ENCODE measurements at places on chromosomes 16 and 17.

GRCh38 chr17:73157521-73157890 is 7.3 kb upstream of the SSTR2 start:
- no peak for DNase-seq

- no peak for DNase-seq
These were observed 49.7 kb downstream of the MYO1D start for GRCh38 chr17:32827227-32827626.

DNA sequence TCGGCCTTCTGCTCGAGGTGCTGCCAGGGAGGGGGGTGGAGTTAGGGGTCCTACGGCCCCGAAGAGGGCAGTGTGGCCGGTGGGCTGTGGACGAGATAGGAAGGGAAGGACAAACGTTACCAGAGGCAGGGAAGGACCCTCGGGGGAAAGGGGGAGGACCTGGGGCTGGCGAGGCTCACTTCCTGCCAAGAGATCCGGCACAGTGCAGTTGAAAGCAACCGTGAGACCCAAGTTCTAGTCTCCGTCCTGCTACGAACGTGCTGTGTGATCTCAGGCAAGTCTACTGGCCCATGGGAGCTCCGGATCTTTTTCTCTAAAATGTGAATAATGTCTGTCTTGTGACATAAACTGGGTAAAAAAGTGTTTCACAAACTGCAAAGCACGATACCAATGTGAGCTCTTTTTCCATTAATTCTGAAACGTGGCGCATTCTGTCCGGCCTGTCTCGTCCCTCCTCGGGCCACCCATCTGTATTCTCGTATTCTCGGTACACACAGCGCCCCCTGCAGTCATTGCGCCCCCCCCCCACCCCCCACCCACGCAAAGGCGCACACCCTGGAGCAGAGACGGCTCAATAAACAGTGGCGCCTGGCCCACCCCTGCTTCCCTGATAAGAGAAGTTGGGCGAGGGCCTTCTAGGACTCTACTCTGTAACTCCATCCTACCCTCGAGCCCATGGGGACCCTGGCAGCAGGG is 8.8 kb downstream of the CYGB start:
- no peak for DNase-seq

- DNase-seq, result no peak
These were observed 79.4 kb downstream of the GSG1L start for GRCh38 chr16:27984121-27984520.

- DNase-seq, result no peak
These were observed 517.2 kb downstream of the RBFOX1 start for GRCh38 chr16:7849841-7850240.

DNA sequence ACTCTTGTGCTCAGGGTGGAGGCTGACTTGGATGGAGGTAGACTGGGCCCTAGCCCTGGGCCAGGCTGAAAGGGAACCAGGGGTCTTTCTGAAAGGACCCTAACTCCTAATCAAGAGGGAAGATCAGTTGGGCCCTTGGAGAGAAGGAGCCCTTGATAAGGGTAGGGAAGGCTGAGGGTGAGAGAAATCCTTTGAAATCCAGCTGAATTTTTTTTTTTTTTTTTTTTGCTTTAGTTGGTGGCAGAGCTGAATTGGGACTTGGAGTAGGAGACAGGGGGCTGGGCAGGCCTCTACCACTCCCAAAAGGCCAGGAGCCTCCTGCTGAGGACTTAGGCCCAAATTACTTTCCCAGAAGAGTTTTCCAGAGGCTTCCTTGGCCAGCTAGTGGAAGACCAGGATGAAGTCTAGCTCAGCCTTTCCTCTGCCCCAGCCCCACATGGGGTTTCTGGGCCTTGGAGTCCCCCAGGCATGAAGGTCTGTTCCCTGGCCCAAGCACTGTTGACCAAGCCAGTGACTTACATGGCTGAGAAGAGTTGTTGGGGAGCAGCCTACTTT is 643 bp upstream of the HOXB3 start:
- no peak for DNase-seq

- DNase-seq, result no peak
These were observed 13.5 kb downstream of the CDIP1 start for GRCh38 chr16:4525069-4525468.

GRCh38 chr17:33933576-33933975 is 321.5 kb upstream of the CCL2 start:
- no peak for DNase-seq

DNA sequence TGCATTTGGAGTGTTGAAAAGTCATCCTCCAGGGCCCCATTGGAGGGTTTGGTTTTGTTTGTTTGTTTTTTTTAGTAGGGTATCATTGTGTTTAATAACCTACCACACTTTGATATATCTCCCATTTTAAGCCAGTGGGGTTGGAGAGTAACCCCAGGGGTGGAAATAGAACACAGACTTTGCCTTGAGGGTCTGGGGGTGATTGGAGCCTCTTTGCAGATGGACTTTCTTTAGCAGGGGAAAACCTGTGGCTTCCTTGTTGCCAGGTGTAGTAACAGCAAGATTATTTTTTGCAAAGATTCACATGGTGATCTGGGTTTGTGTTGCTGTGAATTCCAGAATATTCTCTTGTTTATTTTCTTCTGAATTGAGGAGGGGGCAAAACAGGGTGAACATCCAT is 1.5 kb downstream of the ABCC1 start:
- no peak for DNase-seq

GRCh38 chr17:1796800-1797199 is 32.9 kb downstream of the SMYD4 start:
- DNase-seq, result no peak

DNA sequence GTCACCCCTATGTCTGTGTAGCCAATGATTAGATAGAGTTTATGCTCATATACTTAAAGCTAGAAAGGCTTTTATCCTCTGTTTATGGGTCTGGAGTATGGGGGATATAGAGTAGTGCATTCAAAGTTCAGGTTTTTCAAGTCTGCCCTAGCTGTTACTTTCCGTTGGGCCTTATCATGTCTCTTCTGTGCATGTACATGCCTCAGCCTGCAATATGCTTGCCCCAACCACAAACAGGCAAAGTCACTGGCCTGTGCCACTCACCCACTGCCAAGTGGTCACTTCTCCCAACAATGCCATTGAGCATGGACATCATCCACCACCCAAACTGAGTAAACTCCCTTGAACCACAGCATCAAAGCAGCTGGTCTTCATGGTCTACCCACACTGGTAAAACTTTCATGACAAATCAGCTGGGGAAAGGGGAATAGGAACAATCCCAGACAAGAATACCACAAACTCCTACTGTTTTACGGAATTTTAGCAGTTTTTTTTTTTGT is 70.3 kb upstream of the C17orf78 start:
- DNase-seq, result no peak

GRCh38 chr16:88686062-88686438 is 257 bp downstream of the SNAI3 start:
- DNase-seq, result no peak

DNA sequence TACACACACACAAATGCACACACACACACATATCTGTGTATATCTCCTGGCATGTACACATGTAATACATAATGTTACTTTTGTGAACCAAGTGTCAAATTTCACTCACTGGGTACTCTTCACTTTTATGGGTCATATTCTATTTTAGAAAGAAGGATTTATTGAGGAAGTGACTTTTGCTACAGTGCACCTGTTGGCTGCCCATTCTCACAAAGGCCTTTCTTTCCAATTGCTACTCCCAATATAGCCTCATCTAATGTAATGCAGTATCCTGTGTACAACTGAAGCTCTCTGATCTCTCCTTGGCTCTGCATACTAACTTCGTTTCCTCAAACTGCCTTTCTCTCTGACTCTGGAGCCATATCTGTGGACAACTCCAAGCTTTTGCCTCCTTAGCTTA is 107.5 kb downstream of the ABCA8 start:
- no peak for DNase-seq

DNA sequence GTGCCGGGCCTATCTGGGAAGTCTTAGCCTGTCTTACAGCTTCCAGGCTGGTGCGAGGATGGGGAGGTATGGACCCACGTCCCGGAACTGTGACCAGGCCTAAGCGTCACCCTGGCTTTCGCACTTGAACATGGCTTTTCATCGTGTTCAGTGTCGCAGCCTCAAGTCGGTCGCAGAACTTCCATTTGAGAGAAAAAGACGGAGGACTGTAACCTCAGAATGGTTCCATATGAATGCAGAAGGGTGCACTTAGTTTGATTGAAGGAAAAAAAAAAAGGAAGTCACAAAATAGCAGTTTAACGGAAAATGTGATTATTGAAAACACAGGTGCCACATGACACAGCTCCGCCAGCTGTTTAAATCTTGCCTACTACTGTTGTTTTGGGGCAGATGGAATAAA is 30.2 kb upstream of the JPT2 start:
- DNase-seq, result no peak

- no peak for DNase-seq
These were observed 2.2 kb downstream of the GRB7 start for GRCh38 chr17:39739885-39740356.

DNA sequence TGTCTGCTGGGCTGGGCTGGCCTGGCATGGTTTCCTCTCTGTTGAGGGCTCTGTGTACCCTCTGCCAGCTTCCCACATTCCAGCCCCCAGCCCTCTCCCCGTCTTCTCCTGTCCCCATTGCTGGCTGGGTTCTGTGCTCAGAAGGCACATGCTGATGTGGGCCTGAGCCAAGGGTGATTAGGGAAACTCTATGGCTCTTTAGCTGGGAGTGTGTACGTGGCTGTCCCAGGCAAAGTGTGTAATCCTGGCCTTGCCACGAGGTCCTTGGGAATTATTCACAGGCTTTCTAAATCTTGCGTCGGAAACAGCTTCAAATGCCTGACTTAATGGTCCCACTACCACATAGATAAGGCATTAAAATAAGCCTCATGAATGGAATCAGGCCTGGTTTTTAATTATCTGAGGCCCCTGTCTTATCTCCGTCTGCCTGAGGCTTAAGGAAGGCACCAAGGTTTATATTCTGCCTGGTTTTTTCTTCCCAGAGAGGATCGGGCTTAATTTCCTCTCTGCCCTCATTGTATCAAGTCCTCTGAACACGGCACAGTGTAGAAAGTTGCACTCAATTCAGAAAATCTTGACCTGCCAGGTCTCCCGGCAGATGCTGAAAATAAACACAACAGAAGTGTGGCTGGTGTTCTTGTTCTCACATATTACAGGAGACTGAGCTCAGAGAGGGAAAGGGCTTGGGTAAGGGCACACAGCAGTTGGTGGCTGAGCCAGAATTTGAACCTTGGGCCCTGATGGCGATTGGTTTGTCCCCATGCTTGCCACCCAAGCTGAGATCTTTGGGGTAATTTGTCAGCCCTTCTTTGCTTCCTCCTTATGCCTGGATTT is 52.9 kb upstream of the LGALS9 start:
- DNase-seq, result no peak

- no peak for DNase-seq
These were observed 100.5 kb downstream of the SMG6 start for GRCh38 chr17:2202996-2203575.

DNA sequence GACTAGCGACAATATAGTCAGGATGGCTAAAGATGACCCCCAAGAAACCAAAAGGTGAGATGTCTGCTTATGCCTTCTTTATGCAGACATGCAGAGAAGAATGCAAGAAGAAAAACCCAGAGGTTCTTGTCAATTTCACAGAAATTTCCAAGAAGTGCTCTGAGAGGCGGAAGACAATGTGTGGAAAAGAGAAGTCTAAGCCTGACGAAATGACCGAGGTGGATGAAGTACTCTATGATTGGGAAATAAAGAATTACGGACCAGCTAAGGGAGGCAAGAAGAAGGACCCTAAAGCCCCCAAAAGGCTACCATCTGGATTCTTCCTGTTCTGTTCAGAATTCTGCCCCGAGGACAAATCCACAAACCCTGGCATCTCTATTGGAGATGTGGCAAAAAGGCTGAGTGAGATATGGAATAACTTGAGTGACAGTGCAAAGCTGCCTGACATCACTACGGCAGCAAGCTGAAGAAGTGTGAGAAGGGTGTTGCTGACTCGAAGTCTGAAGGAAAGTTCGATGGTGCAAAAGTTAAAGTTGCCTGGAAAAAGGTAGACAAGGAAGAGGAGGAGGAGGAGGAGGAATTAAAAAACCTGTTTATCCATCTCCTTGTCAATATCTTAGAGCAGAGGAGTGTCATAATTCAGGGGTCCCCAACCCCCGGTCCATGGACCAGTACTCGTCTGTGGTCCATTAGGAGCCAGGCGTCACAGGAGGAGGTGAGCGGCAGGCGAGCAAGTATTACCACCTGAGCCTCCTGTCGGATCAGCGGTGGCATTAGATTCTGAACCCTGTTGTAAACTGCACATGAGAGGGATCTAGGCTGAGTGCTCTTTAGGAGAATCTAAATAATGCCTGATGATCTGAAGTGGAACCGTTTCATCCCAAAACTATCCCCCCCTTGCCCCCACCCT is 25.1 kb upstream of the ADGRG1 start:
- DNase-seq, result no peak

GRCh38 chr16:63938661-63939060 is 1183.2 kb downstream of the CDH11 start:
- DNase-seq, result no peak

GRCh38 chr17:71759422-71760060 is 361.3 kb upstream of the SOX9 start:
- no peak for DNase-seq

DNA sequence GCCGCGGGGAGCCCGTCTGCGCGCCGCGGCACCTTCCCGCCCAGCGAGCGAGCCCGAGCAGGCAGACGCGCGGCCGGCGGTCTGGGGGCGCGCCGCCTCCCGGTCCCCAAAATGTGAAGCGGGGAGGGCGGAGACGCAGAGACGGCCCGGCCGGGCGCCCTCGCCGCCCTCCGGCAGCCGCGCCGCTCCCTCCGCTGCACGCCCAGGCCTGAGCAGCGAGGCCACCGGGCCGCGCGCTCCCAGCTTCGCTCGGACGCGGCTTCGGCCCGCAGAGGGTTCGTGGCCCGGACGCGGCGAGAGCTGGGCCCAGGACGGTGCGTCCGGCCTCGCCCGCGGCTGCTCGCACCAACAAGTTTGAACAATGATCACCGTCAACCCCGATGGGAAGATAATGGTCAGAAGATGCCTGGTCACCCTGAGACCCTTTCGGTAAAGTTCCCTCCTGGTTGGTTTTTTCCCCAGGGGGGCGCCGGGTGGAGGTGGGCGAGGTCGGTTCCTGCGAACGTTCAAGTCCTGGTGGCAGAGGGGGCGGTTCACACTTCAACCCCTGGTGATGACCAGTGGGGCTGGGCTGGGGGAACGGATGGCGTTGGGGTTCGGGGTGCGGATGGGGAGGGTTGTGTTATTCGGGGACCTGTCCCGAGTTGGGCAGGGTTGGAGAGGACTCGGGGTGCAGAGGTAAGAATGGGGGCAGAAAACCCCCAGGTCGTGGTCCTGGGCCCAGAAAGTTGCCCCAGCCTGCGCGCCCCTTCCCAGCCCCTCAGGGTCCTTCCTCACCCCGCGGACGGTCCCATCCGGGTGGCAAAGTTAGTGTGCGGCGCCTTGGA is 678 bp downstream of the MGAT5B start:
- DNase-seq, result no peak

GRCh38 chr16:5072334-5073278 is 963 bp downstream of the ALG1 start:
- no peak for DNase-seq

GRCh38 chr16:1793578-1794220 is at the start of gene IGFALS:
Gene IGFALS (minus strand): TSS chr16:1793705. CDS start chr16:1793652, 53 bp downstream.
- DNase-seq, result no peak

DNA sequence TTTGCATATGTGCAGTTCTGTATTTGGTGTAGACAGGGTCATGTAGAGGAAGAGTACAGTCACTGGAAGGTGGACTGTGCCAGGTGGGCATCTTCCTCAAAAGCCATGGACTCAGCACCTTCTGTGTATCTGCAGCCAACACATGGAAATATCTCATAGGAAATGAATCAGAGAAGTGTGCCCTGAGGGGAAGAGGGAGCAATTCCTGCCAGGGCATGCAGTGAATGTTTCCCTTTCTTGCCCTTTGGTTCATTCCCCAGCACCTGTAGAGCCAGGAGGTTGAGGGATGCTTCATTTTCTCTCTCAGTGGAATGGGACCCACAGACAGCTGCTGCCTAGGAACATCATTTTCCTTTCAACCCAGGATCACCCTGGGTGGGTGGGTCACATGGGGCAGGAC is 146.1 kb upstream of the HSBP1 start:
- DNase-seq, result no peak

Measured in iPS DF 19.7 (cell line).